Hematopoietic multipotent progenitor cell treated with erythropoietin and hydrocortisone succinate and interleukin-3 and kit ligand, for 4 days (in vitro differentiated cells): ENCODE measurements at places on chromosomes 4 and X.

- no peak for DNase-seq
These were observed 8.8 kb upstream of the BMP2K start for GRCh38 chr4:78767350-78767749.

GRCh38 chr4:27763830-27764525 lies 903.3 kb downstream of the STIM2 start:
- DNase-seq, result no peak

GRCh38 chr4:13306356-13306755 lies 177.8 kb downstream of the RAB28 start:
- DNase-seq, result no peak

DNA sequence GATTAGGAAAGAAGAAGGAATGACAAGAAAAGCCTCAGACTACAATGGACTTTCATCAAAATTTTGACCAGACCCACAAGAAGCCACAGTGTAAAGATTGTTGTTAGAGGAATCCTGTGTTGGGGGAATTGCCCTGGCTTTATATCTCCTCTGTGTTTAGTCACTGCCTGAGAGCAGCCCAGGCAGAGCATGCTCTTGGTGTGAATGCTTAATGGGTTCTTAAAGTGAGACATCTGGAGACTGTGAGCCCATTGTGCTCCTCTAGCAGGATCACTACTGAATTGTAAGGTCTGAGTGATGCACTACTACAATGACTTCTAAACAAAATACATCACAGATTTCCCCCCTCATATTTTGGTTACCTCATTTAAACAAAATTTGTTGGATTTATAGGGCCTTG lies 1860.5 kb upstream of the ADGRL3 start:
- DNase-seq, result no peak

GRCh38 chr4:137853424-137853823 lies 321.1 kb upstream of the PCDH18 start:
- DNase-seq, result no peak

GRCh38 chr4:86493460-86493859 lies 100.7 kb upstream of the PTPN13 start:
- peak; percentile 80 for DNase-seq

GRCh38 chrX:130079824-130080406 lies 30.4 kb downstream of the ELF4 start:
- DNase-seq, result peak; percentile 84
